ELR (cell line): ENCODE measurements at places on chromosomes 1 and 21.

GRCh38 chr1:225250432-225250831, 177.4 kb downstream of the LBR start:
- DNase-seq = no peak

GRCh38 chr1:151058692-151059091, 730 bp downstream of the CDC42SE1 start:
- peak; percentile 31 for DNase-seq

DNA sequence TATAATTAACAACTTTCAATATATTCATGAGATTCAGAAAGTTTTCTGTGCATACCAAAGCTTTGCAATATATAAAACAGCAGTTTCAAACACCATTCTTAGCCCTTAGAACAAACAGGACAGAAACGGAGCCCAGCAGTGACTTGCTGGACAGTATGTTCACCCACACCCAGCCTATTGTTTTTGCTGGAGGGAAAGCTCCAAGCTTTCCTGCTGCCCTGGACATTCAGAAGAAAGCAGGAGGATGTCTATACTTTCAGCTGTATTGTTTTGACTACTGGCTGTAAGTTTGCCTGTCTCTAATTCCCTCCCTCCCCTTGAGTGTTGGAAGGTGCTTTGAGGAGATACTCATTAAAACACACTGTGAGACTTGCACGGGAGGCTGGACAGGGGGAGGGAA, 9.6 kb downstream of the DENND2C start:
- DNase-seq = no peak

GRCh38 chr1:51576923-51577322, 40.0 kb upstream of the OSBPL9 start:
- no peak for DNase-seq

- no peak for DNase-seq
Observed at GRCh38 chr1:225813214-225813964, 3.5 kb downstream of the EPHX1 start.

GRCh38 chr1:154796303-154796892, 73.7 kb downstream of the KCNN3 start:
- no peak for DNase-seq

DNA sequence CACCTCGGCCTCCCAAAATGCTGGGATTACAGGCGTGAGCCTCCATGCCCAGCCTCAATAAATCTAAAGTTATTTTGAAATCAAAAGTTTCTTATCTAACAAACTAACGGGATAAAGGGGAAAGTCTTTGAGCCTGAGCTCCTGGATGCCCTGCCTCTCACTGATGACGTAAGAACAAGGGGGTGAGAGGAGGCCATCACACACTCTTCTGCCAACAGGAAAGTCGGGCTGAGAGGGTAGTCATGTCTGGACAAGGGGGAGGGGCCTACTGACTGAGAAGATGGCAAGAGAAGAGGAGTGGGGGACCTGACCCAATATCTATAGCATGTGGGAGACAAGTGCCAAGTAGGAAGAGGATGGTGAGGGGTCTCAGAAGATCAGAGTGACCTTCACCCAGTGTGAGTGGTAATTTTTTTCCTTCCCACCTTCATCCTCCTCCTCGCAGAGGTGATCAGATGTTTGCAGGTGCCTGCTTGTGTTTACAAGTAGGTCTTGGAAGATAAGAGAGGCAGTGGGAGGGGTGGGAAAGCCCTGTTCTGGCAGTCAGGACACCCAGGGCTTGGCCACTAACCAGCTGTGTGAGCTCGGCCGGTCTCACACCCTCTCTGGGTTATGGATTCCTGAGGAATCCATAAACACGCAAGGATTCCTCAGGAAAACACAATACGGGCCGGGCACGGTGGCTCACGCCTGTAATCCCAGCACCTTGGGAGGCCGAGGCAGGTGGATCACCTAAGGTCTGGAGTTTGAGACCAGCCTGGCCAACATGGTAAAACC, 9.6 kb downstream of the UQCRHL start:
- DNase-seq = peak; percentile 40

DNA sequence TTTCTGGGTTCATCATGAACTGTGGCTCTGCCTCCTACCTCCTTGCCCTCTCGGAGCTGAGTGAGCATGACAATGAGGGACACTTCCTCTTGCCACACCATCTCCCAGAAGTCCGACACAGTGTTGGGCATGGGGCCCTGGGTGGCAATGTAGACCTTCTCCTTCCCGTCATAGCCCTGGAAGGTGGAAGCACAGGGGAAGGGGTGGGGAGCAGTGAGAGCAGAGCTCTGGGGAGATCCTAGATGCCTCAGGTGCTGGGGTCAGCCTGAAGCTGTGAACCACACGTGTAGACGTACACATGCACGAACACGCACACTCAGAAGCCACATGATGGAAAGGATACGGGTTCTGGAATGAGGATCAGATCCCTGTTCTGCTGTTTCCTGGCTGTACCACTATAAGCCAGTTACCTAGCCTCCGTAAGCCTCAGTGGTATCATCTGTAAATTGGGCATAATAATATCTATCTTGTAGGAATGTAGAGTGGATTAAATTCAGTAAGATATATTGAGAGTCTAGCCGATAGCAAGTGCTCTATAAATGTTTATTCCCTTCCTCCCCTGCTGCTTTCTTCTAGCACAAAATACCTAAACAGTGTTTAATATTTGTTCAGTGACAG, 6.1 kb downstream of the PTPN7 start:
- no peak for DNase-seq

DNA sequence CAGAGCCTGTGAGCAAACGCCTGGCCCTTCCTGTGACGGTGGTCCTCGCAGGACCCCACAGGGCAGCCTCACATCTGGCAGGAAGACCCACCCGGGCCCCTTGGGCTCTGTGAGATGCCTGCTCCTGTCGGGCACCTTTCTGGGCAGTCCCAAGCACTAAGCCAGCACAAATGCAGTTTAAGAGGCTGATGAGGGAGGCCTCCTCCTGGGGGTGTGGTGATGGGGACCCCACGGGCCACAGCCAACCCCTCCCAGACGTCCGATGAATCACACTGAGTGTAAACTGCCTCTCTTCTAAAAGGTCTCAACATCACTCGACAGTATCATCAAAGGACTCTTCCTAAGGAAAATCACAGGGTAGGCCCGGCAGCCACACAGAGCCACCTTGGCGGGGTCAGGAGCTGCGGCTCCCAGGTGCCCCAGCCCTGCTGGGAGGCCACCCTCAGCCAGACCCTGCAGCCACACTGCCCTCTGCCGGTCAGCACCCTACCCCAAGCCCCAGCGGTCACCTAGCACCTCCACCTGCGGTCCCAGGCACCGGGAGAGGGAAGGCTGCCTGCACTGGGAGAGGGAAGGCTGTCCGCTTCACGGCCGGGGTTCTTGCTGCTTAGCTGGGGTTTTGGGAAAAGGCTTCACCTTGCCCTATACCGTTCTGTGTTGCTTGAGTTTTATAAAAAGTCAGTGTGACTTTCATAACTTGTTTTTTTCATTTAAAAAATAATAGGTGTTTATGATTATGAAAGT, 3.9 kb upstream of the PRKCZ start:
- DNase-seq = peak; percentile 17

- no peak for DNase-seq
Observed at GRCh38 chr1:15008783-15009729, 144.5 kb upstream of the TMEM51 start.

DNA sequence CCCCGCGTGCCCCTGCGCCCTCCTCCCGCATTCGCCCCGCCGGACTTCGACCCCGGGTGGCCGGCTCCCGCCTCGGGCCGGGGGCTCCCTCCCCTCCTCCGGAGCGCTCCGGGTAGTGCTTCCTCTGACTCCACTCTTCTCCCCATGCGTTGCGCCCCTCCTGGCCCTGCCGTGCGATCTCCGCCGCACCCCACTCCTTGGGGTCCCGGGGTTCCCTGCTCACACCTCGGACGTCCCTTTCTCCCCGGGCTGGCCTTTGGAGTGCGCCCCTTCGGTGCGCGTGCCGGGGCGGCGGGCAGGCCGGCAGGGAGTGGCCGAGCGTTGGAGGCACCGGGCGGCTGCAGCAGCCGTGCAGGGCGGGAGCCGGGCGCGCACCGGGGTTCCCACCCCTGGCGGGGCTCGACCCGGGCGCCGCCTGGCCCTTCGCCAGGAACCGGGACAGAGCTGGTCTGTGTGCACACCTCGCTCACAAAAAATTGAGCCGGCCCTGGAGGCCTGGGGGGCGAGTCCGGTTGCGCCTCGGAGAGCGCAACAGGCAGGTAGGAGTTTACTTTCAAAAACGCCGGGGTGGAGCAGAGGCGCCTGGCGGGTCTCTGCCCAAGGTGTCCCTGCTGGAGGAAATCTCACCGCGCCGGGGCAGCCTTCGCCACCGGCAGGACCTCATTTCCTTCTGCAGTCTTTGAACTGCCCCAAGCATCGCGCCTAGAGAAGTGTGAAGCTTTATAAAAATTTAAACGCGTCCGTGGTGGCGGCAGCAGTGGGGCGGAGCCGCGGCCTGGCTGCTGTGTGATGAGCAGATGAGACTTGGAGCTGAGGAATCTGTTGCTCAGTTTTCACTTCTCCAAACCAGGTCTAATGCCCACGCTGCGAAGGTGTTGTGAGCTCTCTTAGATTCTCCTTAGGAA, 650 bp downstream of the VANGL1 start:
- peak; percentile 63 for DNase-seq

DNA sequence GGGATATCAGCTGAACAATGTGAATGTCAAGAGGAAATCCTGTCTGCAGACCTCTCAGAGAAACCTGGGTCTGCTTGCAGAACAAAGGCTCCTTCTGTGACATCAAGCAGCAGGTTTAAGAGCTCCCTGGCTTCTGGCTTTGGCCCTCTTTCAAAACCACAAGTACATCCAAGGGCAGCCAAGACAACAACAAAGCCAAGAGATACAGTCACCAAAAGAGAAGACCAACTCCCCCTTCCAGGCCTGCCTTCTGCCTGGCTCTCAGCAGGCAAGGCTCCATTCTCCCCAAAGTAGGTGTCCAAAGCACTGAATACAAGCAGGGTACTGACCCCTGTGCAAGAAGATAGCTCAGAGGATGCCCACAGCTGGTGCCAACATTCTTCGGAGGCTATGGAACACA, 11.5 kb downstream of the BCAR3 start:
- peak; percentile 73 for DNase-seq

GRCh38 chr1:113178106-113178505, 105.1 kb downstream of the LRIG2 start:
- DNase-seq = no peak

GRCh38 chr1:109946511-109946910, 35.9 kb downstream of the CSF1 start:
- DNase-seq = no peak

- no peak for DNase-seq
Observed at GRCh38 chr1:214537872-214538473, 13.4 kb downstream of the PTPN14 start.

- DNase-seq = no peak
Observed at GRCh38 chr1:16315437-16315836, 36.8 kb downstream of the FBXO42 start.

DNA sequence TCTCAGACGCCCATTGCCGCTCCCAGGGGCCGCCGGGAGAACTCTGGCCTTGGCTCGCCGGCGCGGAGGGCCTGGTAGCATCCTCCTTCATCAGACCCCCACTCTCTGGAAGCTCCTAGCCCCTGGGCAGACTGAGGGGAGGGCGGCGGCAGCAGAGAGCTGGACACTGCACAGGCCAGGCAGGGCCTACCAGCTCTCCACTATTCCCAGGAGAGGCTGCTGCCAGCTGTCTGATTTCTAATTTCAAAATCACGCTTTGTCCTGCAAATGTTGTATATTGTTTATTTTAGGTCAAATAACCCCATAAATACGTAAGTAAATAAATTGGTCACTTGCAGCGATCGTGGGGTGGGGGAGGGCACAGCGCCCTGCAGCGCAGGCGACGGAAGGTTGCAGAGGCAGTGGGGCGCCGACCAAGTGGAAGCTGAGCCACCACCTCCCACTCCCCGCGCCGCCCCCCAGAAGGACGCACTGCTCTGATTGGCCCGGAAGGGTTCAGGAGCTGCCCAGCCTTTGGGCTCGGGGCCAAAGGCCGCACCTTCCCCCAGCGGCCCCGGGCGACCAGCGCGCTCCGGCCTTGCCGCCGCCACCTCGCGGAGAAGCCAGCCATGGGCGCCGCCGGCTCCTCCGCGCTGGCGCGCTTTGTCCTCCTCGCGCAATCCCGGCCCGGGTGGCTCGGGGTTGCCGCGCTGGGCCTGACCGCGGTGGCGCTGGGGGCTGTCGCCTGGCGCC, at the start of gene MTARC1:
Gene MTARC1, plus strand, starts transcription at position 577 of the 732 bp plus-strand sequence. Its CDS starts 32 bp downstream, at position 609.
- peak; percentile 68 for DNase-seq

- no peak for DNase-seq
Observed at GRCh38 chr1:107862064-107862463, 102.9 kb downstream of the VAV3 start.

GRCh38 chr1:202170726-202171125, 10.3 kb upstream of the PTPN7 start:
- DNase-seq = no peak

GRCh38 chr1:97190326-97190725, 468.7 kb downstream of the PTBP2 start:
- peak; percentile 48 for DNase-seq

GRCh38 chr1:242432491-242433095, 91.9 kb downstream of the PLD5 start:
- DNase-seq = no peak

GRCh38 chr1:62228136-62228882, 33.7 kb downstream of the L1TD1 start:
- DNase-seq = no peak

- peak; percentile 33 for DNase-seq
Observed at GRCh38 chr1:70361727-70362398, 7.3 kb upstream of the ANKRD13C start.

- DNase-seq = no peak
Observed at GRCh38 chr21:42559326-42559725, 45.7 kb downstream of the SLC37A1 start.

GRCh38 chr1:176939993-176940392, 224.5 kb downstream of the ASTN1 start:
- no peak for DNase-seq

DNA sequence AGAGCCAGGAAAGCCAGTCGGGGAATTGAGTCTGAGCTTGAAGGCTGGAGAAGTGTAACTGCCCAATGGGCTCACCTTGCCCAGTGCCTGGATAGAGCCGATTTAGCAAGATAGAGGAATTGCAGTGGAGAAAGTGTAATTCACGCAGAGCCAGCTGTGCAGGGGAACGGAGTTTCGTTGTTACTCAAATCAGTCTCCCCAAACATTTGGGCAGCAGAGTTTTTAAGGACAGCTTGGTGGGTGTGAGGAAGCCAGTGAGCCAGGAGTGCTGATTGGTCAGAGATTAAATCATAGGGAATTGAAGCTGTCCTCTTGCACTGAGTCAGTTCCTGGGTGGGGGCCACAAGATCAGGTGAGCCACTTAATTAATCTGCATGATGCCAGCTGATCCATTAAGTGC, 28.4 kb upstream of the NLRP3 start:
- peak; percentile 13 for DNase-seq

- DNase-seq = no peak
Observed at GRCh38 chr1:100713626-100714025, 5.9 kb upstream of the VCAM1 start.
